AG04449 (cell line): ENCODE measurements at places on chromosomes 1 and 21.
A peak's percentile ranks its signal among the peaks of the same experiment; 100 is the strongest.

- DNase-seq, result no peak
These were observed 3.1 kb upstream of the RIPK4 start for GRCh38 chr21:41769933-41770332.

DNA sequence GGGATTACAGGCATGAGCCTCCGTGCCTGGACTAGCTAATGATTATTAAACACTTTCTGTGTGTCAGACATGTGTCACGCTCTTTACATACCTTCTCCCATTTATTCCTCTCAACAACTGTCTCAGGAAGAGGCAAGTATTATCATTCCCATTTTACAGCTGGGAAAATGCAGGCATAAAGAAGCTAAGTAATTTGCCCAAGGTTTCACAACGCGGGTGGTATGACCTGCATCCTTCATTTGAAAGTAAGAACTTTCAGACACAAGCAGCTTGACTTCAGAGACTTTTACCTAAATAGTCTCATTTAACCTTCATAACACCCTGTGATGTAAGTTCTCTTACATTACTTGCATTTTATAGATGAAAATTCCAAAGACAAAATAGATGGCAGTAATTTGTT lies 1.0 kb upstream of the ZSCAN20 start:
- no peak for DNase-seq

GRCh38 chr1:171226747-171227370 lies 21.4 kb upstream of the FMO1 start:
- peak; percentile 21 for DNase-seq

GRCh38 chr1:18100491-18101063 lies 7.0 kb upstream of the IGSF21 start:
- DNase-seq, result no peak

DNA sequence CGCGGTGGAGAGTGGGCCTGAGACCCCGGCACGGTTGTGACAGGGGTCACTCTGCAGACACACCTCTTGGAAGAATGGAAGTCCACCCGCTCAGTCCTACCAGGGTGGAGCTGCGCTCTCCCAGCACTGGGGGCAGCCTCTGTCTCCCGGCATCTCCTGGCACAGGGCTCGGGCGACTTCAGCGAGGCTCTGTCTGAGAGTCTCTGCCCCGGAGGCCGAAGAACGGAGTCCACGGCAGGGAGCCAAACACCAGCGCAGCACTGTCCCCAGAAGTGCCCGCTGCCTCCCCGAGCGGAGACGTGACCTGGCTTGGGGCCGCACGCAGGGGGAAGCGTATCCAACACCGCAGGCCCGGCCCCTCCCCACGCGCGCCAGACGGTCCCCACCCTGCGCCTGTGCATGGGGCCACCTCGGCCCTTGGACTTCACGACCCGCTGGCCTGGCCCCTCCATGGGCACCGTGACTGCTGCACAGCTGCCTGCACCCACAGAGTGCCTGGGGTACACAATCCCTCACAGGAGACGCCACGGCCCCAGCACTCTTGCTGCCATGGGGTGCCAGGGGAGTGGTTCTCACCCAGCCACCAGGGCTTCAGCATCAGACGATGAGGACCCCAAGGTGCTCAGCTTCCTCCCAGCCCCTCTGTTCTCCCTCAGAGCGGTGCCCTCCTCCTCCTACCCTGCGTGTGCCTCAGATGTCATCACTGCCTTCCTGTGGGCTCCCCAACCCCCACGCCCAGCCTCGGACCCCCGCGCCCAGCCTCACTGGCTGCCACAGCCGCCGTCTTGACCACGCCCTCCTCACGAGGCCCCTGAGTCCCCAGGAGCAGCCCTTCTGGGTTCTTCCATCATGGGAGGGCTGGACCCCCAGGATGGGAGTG lies 14.9 kb upstream of the RNF223 start:
- DNase-seq, result no peak

DNA sequence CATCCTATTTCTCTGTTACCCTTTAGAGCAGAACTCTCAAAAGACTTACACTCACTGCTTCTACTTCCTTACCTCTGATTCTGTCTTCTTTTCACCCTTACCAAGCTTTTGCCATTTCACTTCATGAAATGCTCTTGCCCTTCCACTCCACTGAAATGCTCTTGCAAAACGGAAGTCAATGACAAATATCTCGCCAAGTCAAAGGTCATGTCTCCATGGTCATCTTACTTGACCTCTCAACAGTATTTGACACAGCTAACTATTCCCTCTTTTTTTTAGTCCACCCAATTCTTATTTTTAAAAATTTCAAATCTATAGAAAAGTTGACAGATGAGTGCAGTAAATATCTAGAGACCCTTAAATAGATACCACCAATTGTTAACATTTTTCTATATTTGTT lies 107.7 kb downstream of the OLFML2B start:
- no peak for DNase-seq

- no peak for DNase-seq
These were observed 55.0 kb upstream of the EPHA8 start for GRCh38 chr1:22508329-22508728.

DNA sequence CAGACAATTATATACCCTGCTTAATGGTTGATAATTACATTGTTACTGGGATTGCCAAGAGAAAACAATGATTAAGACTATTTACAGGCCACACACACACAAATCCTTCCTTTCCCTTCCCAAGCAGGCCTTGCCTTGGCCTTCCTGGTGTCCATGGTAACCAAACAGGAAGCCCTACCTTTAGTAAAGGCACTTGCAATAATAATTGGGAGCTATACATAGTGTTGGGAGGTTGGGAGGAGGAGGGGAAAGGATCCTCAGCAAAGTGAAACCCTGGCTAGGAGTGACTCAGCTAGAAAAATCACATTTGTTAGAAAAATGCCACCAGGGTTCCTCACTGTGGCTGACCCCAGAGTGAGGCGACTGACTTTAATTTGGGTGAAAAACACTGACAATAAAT lies 122.3 kb upstream of the ADAR start:
- DNase-seq, result no peak

- no peak for DNase-seq
These were observed 27.2 kb downstream of the HSPG2 start for GRCh38 chr1:21909787-21910503.
